ENCODE measurements at places on chromosomes 4 and X.

- H3K4me1 ChIP-seq, result peaks cover 17% of the 10 kb centered on the region
- H3K36me3 ChIP-seq, result no peaks in the 10 kb centered on the region
- DNase-seq, result no peak
- no peak overlapping the region for H3K27ac ChIP-seq
- H3K27me3 ChIP-seq, result no peaks in the 10 kb centered on the region
Observed at GRCh38 chr4:109721033-109721432, 8.8 kb downstream of the PLA2G12A start.

DNA sequence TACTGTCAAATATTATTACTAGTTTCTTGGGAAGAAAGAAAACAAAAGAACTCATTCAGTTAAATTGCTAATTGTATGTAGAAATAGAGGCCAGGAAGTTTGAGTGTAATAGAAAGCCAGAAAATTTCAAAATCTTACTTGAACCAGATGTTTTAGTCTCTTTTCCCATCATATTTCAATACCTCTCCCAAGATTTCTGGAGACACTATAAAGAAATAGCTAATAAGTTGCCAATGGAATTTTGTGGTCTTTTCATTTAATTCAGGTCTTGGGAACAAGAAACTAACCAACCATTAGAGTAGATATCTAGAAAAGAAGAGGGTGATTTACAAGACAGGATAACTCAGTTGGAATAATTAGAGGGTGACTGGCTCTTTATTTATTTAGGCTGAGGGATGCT is 112.2 kb downstream of the AGTR2 start:
- no peaks in the 10 kb centered on the region for H3K27me3 ChIP-seq
- no peak overlapping the region for H3K27ac ChIP-seq
- DNase-seq, result no peak
- H3K36me3 ChIP-seq, result no peaks in the 10 kb centered on the region
- no peak overlapping the region for H3K4me3 ChIP-seq

GRCh38 chrX:153874366-153875125 is 11.4 kb downstream of the L1CAM start:
- no peaks in the 10 kb centered on the region for H3K36me3 ChIP-seq
- H3K27ac ChIP-seq, result no peak overlapping the region
- no peaks in the 10 kb centered on the region for H3K27me3 ChIP-seq

DNA sequence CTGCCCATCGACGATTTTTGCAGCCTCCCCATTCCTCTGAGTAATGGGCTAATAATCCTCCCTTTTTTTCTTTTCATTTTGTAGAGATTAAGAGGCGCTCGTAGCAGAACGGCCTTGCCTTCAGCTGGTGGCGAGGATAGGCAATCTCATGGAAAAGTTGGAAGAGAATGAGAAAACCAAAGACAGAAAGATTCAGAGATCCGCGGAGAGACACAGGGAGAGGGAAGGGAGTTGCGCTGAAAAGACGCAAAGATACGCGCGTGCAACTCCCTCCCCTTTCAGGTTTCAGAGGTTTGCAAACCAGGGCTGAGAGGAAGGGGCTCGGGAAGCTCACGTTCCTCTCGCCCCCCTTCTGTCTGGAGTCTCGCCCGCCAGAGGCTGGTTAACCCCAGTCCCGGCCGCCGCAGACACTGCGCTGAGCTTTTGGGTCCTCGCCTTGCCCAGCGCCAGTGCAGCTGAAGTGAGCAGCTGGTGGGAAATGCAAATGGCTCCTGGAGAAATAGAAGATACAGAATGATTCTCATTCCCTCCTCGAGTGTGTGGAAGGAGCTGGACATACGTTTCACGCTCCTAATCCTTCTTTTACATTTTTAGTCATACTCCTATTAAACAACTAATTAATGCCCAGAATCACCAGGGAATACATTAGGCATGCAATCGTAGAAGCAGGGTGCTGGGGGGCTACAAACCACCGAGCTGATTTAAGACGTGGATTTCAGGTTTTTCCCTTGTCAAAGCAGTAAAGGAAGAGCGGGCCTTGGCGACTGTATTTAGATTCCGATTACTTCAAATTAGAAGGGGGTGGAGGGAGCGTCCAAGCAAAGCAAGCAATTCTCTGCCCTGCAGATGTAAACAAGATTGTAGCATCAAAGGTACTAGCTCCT is 16.6 kb upstream of the PITX2 start:
- no peak overlapping the region for H3K4me3 ChIP-seq
- H3K27ac ChIP-seq, result no peak overlapping the region
- H3K4me1 ChIP-seq, result no peaks in the 10 kb centered on the region
- no peak for DNase-seq

DNA sequence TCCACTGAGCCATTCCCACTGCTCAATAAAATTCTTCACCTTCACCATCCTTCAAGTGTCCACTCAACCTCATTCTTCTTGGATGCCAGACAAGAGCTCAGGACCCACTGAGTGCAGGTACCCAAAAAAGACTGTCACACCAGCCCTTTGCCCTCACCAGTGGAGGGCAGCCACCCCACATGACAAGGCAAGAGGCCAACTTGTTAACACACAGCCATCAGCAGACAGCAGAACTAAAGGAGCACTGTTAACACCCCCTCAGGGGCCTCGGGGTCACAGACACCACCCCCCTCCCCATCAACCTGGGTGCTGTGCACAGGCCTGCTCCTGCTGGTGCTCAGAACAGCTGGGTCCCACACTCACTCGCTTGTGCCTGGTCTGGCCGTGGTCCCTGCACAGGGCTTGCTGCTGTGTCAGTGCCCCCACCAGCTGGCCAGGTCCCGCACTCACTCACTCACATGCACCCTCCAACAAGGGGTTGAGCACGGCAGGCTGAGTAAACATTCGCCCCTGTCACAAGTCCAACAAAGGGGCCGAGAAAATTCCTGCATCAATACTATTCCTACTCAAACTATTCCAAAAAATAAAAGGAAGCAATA is 54.1 kb downstream of the ATRX start:
- no peak overlapping the region for H3K4me3 ChIP-seq
- H3K4me1 ChIP-seq, result no peaks in the 10 kb centered on the region
- H3K27ac ChIP-seq, result no peak overlapping the region

- H3K27ac ChIP-seq, result peak overlapping the region; percentile 34
- peak; percentile 80 for DNase-seq
- H3K4me3 ChIP-seq, result peak overlapping the region; percentile 95
- peaks cover 35% of the 10 kb centered on the region for H3K4me1 ChIP-seq
Observed at GRCh38 chr4:2261110-2261852, 628 bp downstream of the MXD4 start.

GRCh38 chrX:11254417-11255109 is 38.6 kb upstream of the AMELX start:
- H3K36me3 ChIP-seq, result no peaks in the 10 kb centered on the region
- no peak overlapping the region for H3K4me3 ChIP-seq
- H3K27me3 ChIP-seq, result no peaks in the 10 kb centered on the region
- H3K4me1 ChIP-seq, result no peaks in the 10 kb centered on the region
- no peak overlapping the region for H3K27ac ChIP-seq

DNA sequence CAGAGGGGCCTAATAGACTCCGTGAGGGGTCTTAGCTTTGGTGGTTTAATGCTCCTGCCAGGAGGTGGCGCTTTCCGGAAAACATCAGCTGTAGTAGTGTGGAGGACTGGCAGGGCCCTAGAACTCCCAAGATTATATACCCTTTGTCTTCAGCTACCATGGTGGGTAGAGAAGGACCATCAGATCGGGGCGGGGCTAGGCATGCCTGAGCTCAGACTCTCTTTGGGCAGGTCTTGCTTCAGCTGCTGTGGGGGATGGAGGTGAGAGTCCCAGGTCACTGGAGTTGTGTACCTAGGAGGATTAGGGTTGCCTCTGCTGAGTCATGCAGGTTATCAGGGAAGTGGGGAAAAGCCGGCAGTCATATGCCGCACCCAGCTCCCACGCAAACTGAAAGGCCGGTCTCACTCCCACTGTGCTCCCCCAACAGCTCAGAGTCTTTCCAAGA is 63.0 kb upstream of the AGA start:
- DNase-seq, result no peak
- no peak overlapping the region for H3K4me3 ChIP-seq
- H3K36me3 ChIP-seq, result no peaks in the 10 kb centered on the region

GRCh38 chr4:187999406-187999932 is 3.9 kb downstream of the ZFP42 start:
- H3K4me3 ChIP-seq, result no peak overlapping the region
- H3K4me1 ChIP-seq, result no peaks in the 10 kb centered on the region
- DNase-seq, result no peak
- no peaks in the 10 kb centered on the region for H3K27me3 ChIP-seq

GRCh38 chr4:1572521-1572920 is 111.6 kb downstream of the FAM53A start:
- H3K4me1 ChIP-seq, result peaks cover 4% of the 10 kb centered on the region
- H3K27ac ChIP-seq, result no peak overlapping the region
- no peaks in the 10 kb centered on the region for H3K36me3 ChIP-seq
- H3K27me3 ChIP-seq, result no peaks in the 10 kb centered on the region
- DNase-seq, result no peak

GRCh38 chrX:151488677-151489076 is 74.8 kb upstream of the PASD1 start:
- H3K4me3 ChIP-seq, result no peak overlapping the region
- no peaks in the 10 kb centered on the region for H3K36me3 ChIP-seq
- H3K27ac ChIP-seq, result no peak overlapping the region
- no peaks in the 10 kb centered on the region for H3K27me3 ChIP-seq
- no peaks in the 10 kb centered on the region for H3K4me1 ChIP-seq

GRCh38 chr4:154415313-154415712 is 76.3 kb downstream of the DCHS2 start:
- no peaks in the 10 kb centered on the region for H3K36me3 ChIP-seq
- H3K27me3 ChIP-seq, result no peaks in the 10 kb centered on the region
- DNase-seq, result no peak
- no peaks in the 10 kb centered on the region for H3K4me1 ChIP-seq
- H3K4me3 ChIP-seq, result no peak overlapping the region

DNA sequence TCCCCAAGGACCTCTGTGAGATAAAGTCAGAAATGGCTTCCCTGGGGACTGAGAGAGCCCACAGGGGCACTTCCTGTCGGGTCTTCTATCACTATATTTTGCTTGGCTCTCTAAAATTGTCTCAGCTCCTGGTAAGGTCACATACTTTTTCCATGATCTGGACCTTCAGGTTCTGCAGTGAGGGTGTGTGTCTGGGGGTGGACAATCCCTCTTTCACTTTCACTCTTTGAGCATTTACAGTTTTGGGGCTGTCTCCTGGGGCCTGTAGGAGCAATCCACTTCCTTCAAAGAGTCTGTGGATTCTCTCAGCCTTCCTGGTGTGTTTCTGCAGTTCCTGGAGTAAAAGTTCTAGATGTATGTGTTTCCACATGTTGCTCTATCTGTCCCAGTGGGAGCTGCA is 335.7 kb downstream of the FSTL5 start:
- DNase-seq, result no peak
- H3K4me3 ChIP-seq, result peak overlapping the region; percentile 8
- H3K27me3 ChIP-seq, result no peaks in the 10 kb centered on the region
- no peak overlapping the region for H3K27ac ChIP-seq
- H3K4me1 ChIP-seq, result no peaks in the 10 kb centered on the region

- H3K27ac ChIP-seq, result no peak overlapping the region
- no peak for DNase-seq
- H3K36me3 ChIP-seq, result no peaks in the 10 kb centered on the region
Observed at GRCh38 chr4:10019521-10020051, 1.7 kb downstream of the SLC2A9 start.

GRCh38 chrX:149704664-149705063 is 7.2 kb upstream of the MAGEA11 start:
- no peaks in the 10 kb centered on the region for H3K4me1 ChIP-seq
- H3K27ac ChIP-seq, result no peak overlapping the region
- H3K36me3 ChIP-seq, result no peaks in the 10 kb centered on the region
- H3K27me3 ChIP-seq, result no peaks in the 10 kb centered on the region

- H3K27ac ChIP-seq, result no peak overlapping the region
- no peak for DNase-seq
- H3K4me1 ChIP-seq, result no peaks in the 10 kb centered on the region
- no peak overlapping the region for H3K4me3 ChIP-seq
- no peaks in the 10 kb centered on the region for H3K36me3 ChIP-seq
Observed at GRCh38 chr4:147928400-147928799, 196.5 kb downstream of the ARHGAP10 start.

DNA sequence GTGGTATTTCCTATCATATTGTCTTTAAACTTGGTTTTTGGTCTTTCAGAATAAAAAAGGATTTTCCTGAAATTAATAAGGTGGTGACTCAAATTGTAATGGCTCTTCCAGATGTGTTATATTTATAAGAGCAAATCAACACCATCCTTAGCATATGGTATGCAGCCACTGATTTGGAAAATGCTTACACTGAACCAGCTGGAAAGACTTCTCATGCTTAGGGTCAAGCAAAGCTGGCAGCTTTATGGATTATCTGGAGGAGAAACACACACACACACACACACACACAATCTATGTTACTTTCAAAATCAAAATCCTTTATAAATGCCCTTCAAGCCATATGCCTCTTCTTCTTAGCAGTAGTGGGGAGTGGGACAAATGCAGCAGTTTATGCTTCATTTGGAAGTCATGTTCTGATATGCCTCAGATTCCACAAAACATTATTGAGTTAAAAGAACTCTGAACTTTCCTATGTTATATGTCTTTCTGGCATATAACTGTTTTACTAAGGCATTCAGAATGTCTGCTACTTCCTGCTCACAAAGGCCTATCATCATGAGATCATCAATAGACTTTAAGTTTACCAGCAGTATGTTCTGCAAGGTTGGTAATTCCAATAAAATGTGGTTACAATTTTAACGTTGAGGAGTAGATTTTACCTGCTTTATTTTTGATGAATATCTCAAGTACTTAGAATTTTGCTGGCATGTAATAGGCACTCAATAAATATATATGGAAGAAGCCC is 72.9 kb upstream of the PRDM5 start:
- no peaks in the 10 kb centered on the region for H3K4me1 ChIP-seq
- no peaks in the 10 kb centered on the region for H3K36me3 ChIP-seq
- H3K27me3 ChIP-seq, result no peaks in the 10 kb centered on the region
- no peak for DNase-seq

DNA sequence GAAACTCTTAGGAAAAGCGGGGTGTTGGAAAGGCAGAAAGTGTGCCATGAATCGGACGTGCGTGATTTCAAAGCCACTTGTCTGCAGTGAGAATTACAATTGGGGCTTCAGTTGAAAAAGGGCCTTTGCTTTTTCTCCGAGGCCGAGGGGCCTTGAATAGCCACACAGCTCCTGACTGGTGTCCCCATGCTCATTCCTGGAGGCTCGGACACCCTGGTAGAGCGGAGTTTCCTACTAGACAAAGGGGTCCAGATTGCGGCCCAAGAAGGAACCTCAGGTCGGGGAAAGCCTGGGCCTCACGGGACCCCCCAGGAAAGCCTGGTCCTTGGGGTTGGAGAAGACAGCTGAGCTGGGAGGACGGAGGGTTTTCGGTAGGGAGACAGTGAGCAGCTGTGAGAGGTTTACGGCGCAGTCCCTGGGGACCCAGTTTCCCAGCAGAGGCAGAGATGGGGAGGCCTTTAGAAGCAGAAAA is 3.0 kb upstream of the SHOX start:
- no peak overlapping the region for H3K4me3 ChIP-seq
- no peak overlapping the region for H3K27ac ChIP-seq
- no peaks in the 10 kb centered on the region for H3K4me1 ChIP-seq
- no peak for DNase-seq
- no peaks in the 10 kb centered on the region for H3K27me3 ChIP-seq

GRCh38 chrX:40268188-40268520 is 170.4 kb upstream of the BCOR start:
- H3K27ac ChIP-seq, result no peak overlapping the region
- no peaks in the 10 kb centered on the region for H3K4me1 ChIP-seq
- no peaks in the 10 kb centered on the region for H3K27me3 ChIP-seq
- no peak for DNase-seq
